ENCODE measurements at places on chromosomes 5 and 9.

GRCh38 chr5:661891-662750, 31.0 kb downstream of the TPPP start:
- DNase-seq, result no peak

- DNase-seq, result no peak
Observed at GRCh38 chr9:80504601-80505230, 933.0 kb downstream of the TLE4 start.

GRCh38 chr5:69368458-69369339, 621 bp downstream of the AK6 start:
- no peak for DNase-seq

GRCh38 chr9:36442710-36443109, 42.6 kb upstream of the RNF38 start:
- DNase-seq, result no peak

GRCh38 chr9:116460026-116460425, 227.1 kb upstream of the TRIM32 start:
- no peak for DNase-seq
